ENCODE measurements at places on chromosomes 2 and 18.

- no peak for DNase-seq
These were observed 963 bp downstream of the INPP1 start for GRCh38 chr2:190344276-190344827.

DNA sequence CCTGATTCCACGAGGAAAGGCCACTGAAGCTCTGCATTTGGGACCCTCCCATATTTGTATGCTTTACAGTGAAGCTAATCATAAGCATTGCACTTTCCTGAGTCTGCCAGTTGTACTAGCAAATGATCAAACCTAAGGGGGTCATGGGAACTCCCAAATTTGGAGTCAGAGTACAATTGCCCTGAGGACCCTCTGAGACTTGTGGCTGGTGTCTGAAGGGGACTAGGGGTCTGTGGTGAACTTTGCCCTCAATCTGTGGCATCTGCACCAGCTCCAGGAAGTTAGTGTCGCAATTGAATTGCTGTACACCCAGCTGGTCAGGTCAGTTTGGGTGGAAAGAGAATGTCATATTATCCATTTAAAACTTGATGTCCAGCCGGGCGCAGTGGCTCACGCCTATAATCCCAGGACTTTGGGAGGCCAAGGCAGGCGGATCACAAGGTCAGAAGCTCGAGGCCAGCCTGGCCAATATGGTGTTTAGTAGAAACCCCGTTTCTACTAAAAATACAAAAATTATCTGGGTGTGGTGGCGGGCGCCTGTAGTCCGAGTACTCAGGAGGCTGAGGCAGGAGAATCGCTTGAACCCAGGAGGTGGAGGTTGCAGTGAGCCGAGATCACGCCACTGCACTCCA lies 18.1 kb downstream of the SOWAHC start:
- no peak for DNase-seq

DNA sequence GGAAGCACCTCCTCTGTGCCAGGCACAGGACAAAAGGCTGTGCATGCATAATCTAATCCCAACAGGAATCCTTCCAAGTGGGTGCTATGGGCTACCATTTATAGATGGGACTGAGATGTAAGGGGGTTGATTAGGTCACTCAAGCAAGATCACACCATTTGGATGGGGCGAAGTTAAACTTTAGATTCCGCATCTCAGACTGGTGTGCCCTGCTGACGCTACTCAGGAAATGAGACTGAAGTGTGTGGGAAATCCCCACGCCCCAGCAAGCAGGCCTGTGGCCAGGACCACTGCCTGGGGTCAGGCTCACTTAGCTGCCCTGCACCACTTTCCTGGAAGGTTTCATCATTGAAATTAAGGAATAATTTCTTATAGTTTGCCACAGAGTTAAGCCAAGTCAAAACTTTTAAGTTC lies 70.5 kb upstream of the PPP1CB start:
- peak; percentile 47 for DNase-seq

DNA sequence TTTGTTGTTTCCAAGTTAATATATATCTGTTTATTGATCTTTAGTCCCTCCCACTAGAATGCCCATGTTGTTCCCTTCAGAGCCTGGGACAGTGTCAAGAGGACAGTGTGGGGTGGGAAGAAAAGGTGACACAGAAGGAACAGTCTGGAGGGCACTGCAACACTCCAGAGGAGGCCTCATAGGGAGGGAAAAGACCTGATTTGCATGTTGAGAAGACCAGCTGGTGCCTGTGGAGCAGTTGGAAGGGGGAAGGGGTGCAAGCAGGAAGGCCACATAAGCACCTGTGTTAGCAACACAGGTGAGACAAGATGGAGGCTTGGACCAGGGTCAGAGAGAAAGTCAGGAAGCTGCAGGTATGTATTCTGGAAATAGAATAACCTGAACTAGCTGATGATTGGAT lies 48.1 kb upstream of the FHOD3 start:
- no peak for DNase-seq

DNA sequence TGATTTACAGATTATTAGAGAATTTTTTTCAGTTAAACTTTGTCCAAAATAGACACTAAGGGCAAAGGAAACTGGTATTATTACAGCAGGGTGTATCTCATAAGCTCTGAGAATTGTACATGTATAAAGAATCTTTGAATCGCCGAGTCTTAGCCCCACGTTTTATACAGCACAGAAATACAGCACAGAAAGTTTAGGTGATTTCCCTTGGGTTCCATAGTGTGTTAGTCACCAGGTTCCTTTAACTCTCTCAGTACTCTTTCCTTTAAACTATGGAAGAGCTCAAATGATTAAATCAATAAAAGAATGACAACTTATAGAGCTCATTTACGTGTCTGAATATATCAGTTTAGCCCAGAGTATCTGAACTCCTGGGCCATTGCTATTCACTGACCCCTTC lies 256.8 kb downstream of the NEDD4L start:
- no peak for DNase-seq

DNA sequence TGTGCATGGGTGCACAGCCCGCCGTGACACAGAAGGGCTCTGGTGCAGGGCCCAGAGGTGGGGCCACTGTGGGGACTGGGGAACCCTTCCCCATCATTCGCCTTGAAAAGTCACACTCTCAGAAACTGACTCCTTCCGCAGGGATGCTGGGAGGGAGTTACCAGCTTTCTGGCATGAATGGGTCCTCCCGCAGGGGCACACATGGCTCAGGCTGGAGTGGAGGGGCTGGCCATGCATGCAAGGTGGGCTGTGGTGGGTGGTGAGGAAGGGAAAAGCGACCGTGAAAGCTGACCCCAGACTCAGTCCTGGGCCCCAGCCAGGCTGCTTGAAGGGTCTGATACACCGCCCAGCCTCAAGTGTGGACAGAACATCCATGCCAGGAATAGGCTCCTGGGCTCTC lies 201.1 kb downstream of the TNS1 start:
- DNase-seq = no peak

GRCh38 chr18:11821643-11822237 lies 29.5 kb upstream of the CHMP1B start:
- DNase-seq = no peak

DNA sequence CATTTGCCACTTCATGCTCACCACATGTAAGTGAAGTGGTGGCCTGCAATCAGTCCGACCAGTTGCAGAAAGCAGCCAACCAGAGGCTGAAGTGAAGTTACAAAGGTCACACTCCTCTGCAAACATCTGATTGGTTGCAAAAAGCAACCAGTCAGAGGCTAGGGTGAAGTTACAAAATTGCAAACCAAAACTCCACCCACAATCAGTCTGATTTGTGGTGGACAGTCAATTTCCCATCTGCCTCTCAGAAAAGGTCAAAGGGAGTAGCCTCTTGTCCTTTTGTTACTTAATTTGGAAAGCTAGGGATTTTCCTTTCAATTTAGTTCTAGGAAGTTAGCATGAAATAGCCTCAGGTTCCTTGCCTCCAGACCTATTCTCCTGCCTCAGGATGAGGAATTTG lies 185.0 kb downstream of the UXS1 start:
- no peak for DNase-seq

DNA sequence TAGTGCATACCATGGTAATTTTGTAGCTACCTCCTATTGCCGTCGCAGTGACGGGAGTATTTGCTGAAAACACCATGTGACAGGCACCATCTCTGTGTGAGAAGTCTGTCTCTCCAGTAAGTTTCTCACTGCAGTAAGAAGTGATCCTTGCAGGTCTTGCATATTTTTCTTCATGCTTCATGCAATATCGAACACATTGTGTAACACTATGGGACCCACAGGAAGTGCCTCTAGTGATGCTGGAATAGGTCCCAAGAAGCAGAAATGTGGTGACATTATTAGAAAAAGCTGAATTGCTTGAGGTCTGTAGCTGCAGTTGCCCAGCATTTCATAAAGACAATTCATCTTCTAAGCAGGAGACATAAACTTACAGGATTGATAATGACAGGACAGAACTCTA lies 167.6 kb downstream of the DCDC2C start:
- no peak for DNase-seq

DNA sequence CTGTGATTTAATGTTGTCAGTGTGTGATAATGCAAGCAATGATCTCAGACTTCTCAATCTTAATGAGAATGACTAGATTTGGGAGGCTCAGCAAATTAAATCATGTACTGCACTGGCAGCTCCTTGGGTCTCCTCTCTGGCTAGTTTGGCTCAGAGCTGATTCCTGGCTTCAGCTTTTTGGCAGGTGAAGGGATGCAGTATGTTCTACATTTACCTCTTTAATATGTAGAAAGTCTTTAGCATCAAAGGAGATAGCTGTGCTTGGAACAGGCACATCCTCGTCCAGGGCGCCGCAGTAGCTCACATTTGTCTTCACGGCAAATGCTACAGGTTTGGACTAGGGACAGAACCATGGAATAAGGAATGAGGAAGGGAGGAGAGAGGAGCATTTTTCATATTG lies 52.4 kb upstream of the ARL5A start:
- DNase-seq = no peak

- no peak for DNase-seq
These were observed 18.8 kb downstream of the ATG4B start for GRCh38 chr2:241656190-241656741.

- no peak for DNase-seq
These were observed 60.3 kb upstream of the IGFBP2 start for GRCh38 chr2:216572582-216573578.

DNA sequence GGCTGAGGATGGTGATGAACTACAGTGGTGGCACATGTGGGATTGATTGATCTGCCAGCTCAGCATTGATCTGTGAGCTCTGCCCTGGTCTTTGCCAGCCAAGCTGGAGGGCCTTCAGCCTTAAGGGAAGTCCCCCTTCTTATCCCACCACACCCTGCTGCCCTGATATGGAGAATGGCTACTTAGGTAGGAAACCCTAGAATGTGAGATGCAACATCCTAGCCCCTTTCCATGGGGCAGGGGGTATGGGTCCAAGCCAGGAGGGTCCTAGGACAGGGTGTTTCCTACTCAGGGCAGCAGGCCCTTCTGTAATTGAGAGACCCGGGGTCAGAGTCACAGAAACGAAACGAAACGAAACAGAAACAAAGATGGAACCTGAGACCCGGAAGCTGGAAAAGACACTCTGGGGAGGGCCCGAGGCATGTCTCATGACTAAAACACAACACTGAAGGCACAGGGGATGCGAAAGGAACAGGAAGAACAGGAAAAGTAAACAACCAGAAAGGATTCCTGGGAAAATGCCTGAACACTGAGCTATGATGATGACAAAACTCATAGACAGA lies 16.9 kb upstream of the SULT1C2 start:
- DNase-seq = no peak

GRCh38 chr2:152815634-152816257 lies 97.3 kb downstream of the ARL6IP6 start:
- DNase-seq = no peak

GRCh38 chr2:221153226-221153625 lies 418.9 kb downstream of the EPHA4 start:
- DNase-seq = no peak

GRCh38 chr18:79520478-79521390 lies 125.0 kb downstream of the NFATC1 start:
- DNase-seq = no peak

DNA sequence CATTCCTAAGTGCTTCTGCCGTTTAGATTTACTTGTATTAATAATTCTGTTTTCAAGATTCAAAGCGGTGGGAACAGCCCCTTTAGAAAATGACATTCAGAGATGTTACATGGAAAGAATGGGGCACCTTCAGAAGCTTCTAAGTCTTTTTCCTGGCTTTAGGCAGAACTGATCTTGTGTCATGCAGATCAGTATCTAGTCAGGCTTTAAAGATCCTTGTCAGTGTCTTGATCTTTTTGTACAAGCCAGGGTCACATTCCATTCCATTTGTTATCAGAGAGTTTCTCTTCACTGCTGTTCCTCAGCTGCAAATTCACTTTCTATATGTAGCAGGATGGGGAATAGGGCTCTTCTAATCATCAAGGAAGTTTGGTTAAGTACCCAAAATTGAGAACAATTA lies 275.3 kb downstream of the DCC start:
- no peak for DNase-seq

GRCh38 chr2:100840519-100840918 lies 20.6 kb downstream of the NPAS2 start:
- DNase-seq = no peak

DNA sequence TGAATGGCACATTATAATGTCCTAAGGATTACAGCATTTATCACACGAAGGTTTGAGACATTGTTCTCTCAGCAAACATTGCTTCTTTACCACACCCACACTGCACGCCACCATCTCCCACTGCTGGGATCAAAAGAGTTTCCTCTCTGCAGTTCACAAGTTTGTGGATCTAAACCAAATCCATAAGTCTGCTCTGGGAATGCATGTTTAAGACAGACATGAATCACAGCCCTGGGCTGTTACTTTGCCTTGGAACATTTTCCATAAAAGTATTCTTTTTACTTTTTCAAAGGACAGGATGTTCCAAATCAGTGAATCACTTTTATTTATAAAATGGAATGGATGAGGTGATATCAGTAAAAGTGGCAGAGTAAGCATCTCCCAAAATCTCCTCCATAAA lies 36.1 kb downstream of the STPG4 start:
- DNase-seq = no peak

DNA sequence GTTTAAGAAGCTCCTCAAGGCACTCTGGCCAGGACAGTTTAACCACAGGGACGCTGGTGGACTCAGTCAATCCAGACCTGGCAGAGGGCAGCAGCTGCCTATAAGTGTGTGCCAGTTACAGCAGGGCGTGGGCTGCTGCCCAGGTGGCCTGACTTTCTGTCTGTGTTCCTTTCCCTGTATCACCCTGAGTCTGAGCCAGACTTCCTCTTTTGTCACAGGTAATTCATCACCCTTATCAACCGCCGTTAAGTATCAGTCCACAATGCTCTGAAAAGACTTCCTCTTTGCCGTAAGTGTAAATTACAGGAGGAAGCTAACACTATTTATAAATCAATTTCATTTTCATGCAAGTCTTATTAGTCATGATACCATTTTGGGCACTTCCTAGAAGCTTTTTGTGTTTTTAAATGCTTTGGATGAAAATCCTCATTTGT lies 7.0 kb downstream of the LPIN1 start:
- no peak for DNase-seq

- no peak for DNase-seq
These were observed 99.8 kb downstream of the PTPN4 start for GRCh38 chr2:119859528-119859927.

DNA sequence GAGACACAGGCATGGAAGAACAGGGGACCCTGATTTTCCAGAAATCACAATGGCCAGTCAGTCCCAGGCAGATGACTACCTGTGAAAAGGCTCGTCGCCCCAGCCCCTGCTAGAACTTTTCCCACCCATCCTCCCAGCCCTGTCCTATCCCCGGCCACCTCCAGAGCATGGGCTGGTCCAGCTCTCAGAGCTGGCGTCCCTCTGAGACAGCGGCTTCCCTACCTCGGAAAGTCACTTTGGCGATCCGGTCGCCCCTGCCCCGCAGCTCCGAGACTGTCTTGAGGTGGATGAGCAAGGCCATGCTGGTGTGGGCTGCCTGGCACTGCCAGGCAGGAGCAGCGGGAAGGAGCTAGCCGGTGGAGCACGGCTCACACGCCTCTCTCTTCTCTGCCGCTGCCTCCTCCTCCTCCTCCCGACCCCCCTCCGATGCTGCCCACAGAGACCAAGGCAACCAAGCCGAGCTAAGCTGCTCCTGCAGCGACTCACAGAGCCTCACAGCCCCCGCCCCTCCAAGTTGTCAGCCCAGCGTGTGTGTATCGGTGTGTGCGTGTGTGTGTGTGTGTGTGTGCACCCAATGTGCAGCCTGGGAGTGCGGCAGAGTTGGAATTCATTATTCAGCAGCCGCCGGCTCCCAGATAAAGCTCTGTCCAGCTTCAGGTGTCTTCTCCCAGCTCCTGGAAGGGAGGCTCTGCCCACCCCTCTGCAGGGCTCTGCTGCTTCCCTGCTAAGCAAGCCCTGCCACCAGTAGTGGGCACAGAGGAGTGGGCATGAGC lies 80.5 kb upstream of the OTOF start:
- no peak for DNase-seq

All from activated CD8-positive, alpha-beta memory T cell treated with anti-CD3 and anti-CD28 coated beads for 4 hours (primary cell).